ENCODE measurements at places on chromosomes 12 and 14.
A peak's percentile ranks its signal among the peaks of the same experiment; 100 is the strongest.

GRCh38 chr14:102491786-102492530, 17.6 kb downstream of the ANKRD9 start:
- ATAC-seq: no peak

- ATAC-seq: no peak
Measured at GRCh38 chr12:66232263-66232662, 43.2 kb downstream of the IRAK3 start.

GRCh38 chr14:50957296-50957695, 13.0 kb upstream of the PYGL start:
- no peak for ATAC-seq

GRCh38 chr14:70181276-70181675, 7.5 kb downstream of the SLC8A3 start:
- ATAC-seq: no peak

- no peak for ATAC-seq
Measured at GRCh38 chr14:72097173-72097783, 165.0 kb downstream of the RGS6 start.

DNA sequence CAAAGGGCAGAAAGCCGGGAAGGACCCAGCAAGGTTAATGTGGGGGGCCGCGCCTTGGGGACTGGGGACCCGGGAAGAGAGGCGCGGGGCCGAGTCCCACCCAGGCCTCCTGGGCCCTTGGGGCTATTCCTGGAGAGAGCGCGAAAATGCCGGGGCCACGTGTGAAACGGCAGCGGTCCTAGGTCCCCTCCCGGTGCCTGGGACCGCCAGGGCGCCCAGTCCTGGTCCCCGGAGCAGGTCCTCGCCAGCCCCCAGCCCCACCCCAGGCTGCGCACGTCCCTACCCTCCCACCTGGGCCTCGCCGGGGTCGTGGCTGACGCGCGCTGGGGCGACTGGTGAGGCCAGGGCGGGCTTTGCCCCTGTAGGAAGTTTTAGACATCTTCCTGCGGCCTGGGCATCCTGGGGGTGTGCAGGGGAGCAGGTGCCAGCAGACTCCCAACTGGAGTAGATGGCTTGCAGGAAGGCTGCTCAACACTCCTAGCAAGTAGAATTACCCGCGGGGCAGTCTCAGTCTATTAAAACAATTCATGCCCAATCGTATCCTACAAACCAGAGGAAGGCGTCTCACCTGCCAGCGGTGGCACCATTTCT, 708 bp downstream of the FAR2 start:
- no peak for ATAC-seq

GRCh38 chr12:107130830-107131611, 37.7 kb upstream of the CRY1 start:
- ATAC-seq: no peak

DNA sequence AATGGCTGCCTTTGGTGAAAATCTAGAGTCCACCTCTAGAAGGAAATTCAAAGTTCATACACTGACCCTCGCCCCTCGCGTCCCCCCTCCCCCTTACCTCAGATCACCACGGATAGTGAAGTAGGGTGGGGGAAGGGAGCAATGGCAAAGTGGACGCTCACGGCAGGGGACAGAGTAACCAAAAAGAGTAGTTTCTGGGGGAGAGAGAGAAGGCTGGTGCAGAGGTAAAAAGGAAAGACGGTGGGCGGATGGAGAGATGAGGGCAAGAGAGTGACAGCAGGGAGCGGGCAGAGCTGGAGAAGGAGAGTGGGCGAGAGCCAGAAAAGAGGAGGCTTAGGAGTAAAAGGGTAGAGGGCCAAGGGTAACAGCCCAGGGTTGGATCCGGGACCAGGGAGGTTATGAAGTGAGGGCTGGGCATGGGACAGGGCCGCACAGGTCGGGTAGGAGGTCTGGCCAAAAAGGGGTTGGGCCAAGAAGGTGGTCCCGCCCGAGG, 423 bp downstream of the ALDH6A1 start:
- no peak for ATAC-seq

DNA sequence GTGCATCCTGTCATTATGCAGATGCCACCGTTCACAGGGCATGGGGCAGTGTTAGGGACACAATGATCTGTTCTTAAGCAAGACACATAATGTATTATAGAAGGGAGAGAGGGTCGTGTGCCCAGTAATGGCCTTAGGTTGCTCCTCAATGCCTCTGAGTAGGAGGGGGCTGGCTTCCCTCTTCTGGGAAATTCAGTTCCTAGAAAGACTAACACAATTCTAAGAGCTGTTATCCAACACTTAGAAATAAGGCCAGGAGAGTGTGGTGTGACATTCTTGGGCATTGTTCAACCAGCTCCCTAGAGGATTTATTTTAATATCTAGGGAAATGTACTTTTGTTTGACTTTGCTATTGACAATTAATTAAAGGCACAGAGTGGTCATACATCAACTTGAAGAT, 118.5 kb downstream of the ADCK1 start:
- no peak for ATAC-seq

- no peak for ATAC-seq
Measured at GRCh38 chr12:57584690-57585089, 6.3 kb upstream of the PIP4K2C start.

GRCh38 chr12:109793411-109793810, 39.8 kb downstream of the TRPV4 start:
- ATAC-seq: no peak

GRCh38 chr14:70754991-70755390, 54.3 kb downstream of the MAP3K9 start:
- ATAC-seq: no peak

- ATAC-seq: peak; percentile 41
Measured at GRCh38 chr14:68137704-68138619, 318.4 kb downstream of the RAD51B start.

GRCh38 chr12:58925111-58925611, 4.9 kb upstream of the LRIG3 start:
- ATAC-seq: no peak

DNA sequence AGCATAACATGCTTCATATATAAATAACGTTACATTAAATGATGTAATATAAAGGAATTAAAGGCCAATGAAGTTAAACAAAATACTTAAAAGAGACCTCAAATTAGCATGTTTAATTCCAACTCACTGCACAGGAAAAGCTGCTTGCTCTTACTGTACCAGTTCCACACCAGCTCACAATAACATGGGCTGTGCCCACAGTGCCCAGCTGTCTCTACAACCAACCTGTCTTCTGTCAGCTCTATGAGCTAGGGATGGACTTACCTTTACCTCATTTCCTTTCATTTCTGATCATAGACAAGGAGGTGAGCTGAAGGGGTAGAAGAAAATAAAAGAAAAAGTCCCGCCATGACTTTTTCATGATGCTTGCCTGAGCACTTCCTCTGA, 64.8 kb downstream of the NKX2-1 start:
- no peak for ATAC-seq

DNA sequence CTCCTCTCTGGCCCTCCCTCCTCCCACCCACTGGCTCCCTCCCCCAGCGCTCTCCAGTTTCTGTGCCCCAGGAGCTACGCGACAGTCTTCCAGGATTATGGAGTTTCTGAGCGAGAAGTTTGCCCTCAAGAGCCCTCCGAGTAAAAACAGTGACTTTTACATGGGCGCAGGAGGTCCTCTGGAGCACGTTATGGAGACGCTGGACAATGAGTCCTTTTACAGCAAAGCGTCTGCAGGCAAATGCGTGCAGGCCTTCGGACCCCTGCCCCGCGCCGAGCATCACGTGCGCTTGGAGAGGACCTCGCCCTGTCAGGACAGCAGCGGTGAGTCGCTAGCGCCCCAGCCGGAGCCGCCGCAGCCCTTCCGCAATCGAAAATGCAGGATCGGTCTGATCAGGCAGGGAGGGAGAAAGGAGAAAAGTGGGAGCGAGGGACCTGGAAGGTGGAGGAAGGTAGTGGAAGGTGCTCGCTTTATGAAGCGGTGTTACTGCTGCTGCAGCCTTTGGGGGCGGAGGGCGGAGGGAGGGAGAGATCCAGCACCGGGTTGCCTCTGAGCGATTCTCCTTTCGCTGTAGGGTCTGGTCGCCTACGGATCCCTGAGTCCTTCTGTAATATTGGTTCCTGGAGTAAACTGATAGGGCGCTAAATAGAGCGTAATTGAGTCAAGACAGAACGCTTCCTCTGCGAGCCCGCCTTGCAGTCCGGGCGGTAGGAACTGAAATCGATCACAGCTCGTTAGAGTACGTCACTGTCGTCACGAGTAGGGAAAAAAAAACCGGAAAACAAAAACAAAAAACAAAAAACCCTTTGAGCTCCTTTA, at the start of gene ALX1:
ALX1 (plus strand) TSS at position 56 of the 819 bp plus-strand sequence; CDS start at position 98, 42 bp downstream.
- ATAC-seq: no peak

GRCh38 chr12:89262855-89263552, 89.3 kb downstream of the DUSP6 start:
- ATAC-seq: no peak

DNA sequence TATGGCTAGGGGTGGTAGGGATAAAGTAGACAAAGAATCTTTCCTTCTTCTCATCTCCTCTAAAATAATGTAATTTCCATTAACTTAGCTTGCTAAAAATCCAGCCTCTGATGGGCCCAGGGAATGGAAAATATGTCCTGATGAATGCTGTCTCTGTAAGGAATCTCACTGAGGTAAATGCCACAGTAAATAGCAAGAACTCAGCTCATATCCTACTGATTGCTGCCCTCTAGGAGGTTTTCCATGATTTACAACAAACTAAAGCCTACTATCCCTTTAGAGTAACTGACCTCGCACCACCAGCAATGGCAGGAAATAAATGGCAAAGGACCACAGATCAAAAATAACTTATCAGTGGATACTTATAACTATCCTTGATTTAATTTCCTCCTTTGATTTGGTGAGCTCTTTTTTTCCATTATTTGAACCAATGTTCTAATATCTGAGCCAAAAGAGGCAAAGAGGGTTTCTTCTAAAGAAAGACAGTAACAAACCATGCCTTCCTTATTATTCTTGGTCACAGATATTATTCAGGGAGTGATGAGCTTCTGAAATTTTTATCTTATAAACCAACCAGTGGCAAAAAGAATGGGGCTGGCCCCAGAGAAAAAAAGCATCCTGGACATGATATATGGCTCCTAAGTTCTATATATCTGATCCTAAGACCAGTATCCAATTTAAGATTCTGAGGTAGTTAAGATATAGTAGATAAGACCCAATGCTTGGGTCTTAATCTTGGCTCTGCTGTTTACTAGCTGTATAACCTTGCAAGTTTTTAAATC, 43.8 kb downstream of the SENP1 start:
- ATAC-seq: no peak

DNA sequence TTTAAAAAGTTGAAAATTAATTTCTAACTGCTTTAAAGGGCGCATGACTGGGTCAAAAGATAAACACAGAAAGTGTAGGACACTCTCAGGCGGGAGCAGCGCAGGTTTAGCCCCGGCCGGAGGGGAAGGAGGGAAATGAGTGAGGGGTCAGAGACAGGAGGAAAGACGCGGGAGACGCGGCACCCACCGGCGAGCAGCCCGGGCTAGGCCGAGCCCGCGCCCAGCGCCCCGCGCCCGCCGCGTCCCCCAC, 591 bp downstream of the GXYLT1 start:
- peak; percentile 30 for ATAC-seq

DNA sequence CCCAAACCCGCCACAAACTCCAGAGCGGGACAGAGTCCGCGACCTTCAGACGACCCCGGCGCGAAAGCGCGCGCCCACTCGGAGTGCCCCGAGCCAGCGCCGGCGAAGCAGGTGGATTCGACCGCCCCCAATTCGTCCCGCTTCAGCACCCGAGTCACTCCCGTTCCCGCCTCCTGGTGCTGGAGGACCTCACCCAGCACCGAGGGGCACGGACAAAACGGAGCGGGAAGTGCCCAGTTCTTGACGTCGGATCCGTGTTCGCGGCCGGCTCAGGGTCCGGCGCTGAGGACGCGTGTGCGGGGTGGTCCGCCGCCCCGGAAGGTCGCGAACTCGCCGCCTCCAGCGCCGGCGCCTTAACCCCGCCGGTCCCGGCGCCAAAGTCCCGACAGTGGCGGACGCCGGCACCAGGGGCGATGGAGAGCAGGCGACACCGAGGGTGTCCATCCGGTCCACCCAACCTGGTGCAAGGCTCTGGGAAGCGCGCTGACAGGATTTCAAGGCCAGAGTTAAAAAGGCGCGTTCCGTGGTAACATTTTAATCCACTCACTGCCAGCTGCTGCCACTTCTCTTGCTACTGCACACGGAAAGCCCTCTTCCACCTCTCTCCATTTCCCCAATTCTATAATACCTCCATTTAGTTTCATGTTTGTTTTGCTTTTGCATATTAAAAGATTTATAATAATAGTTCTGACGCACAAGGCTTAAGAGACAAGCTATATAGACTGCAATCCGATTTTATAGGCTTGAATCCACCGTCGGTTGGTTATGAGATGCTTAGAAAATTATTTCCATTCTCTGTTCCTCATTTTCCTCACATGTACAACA, 240.0 kb upstream of the CPNE8 start:
- ATAC-seq: no peak

DNA sequence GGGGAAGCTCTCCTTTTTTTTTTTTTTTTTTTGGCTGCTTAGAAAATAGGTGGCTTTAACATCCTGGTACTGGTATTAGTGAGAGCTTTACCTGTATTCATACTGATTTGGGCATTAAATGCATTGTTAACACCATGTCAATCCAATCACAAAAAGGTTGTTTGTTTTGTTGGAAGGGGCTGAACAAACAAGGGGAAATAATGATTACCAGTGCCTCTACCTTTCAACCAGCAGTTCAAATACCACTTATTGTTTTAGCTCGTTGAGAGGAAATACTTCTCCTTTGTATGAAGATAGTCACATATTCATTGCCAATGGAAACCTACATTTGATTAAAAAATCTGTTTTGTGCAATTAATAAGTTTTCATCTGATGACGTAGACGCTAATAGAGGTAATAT, 72.9 kb downstream of the MIPOL1 start:
- no peak for ATAC-seq

GRCh38 chr12:44286336-44286735, 450.5 kb downstream of the TMEM117 start:
- peak; percentile 76 for ATAC-seq
